ENCODE measurements at places on chromosomes 7 and 10.

DNA sequence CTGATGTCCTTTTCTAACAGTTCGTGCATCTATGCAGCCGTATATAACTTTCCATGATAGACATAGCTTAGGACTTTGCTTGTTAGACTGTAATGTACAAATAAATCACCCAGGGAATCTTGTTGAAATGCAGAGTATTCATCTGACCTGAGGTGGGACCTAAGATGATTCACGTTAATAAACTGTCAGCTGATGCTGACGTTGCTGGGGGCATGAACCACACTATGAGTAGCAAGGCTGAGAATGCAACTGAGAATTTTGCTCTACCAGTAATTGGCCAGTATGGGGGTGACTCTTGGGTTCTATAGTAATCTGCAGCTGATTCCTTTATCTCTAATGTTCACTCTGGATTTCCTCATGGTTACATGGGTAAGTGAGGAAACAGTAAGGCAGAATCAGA is 130.1 kb upstream of the MALRD1 start:
- DNase-seq: no peak

GRCh38 chr7:93902777-93903423 is 3.5 kb upstream of the GNGT1 start:
- DNase-seq: peak; percentile 36

DNA sequence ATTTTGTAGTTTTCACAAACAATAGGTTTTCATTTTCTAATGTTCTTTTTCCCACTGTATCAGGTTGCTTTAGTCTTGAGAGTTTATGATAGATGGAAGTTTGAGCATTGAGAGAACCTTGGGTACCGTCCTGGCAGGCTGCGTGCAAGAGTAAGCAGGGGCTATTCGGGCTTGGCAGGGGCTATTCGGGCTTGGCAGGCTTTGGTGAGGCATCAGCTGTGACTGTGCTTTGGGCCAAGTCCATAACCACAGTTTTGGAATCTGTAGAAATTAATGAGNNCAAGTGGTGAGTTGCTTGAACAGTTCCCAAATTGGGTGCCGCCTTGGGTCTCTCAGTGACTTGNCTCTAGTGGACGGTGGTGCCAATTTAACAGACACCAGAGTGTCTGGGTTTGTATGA is 424.6 kb downstream of the PAXIP1 start:
- no peak for DNase-seq

DNA sequence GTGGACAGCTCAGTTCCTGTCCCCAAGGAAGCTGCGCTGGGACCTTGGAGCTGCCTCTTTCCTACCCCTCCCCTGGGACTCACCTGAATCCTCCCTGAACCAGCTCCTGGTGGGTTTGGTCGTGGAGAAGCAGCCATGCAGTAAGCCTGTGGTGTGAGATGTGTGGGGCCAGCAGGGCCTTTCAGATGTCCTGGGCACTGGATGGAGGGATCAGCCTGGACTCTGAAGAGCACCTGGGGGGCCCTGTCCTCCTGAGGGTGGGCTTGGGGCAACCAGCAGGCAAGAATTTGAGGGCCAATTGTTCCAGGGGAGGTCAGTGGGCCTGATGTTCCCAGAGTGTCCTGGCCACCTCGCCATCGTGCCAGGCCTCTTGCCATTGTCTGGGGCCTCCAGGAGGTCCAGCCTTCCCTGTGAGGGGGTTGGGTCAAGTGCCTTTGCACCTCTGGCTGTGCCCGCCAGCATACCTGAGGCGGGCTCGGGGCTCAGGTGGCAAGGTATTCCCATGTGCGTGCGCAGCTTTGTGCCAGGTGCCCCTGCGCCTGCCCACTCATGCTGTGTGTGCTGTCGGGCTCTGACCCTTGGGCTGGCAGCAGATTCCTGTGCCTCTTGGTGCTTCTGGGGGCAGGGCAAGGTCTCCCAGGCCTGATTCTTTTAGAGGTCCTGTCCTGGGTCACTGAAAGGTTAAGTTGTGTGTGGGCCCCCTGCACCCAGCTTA is 7.3 kb downstream of the TRIM8 start:
- DNase-seq: no peak

DNA sequence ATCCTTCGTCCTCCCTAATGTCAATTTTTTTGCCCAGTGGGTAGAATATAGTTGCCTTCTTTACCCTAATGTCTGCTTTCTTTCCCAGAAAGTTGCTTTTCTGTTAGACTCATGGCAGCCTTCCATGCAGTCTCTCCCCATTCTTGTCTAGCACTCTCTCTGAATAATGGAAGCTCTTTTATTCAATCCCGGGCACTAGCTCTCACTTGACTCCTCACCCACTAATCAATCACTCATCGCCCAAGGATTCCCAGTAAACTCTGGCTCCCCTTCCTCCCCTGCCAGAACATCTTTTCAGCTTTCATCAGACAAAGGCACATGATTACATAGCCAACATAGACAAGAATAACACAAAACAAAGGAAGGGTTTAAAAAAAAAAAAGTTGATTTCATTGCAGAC is 100.2 kb upstream of the RELN start:
- no peak for DNase-seq

DNA sequence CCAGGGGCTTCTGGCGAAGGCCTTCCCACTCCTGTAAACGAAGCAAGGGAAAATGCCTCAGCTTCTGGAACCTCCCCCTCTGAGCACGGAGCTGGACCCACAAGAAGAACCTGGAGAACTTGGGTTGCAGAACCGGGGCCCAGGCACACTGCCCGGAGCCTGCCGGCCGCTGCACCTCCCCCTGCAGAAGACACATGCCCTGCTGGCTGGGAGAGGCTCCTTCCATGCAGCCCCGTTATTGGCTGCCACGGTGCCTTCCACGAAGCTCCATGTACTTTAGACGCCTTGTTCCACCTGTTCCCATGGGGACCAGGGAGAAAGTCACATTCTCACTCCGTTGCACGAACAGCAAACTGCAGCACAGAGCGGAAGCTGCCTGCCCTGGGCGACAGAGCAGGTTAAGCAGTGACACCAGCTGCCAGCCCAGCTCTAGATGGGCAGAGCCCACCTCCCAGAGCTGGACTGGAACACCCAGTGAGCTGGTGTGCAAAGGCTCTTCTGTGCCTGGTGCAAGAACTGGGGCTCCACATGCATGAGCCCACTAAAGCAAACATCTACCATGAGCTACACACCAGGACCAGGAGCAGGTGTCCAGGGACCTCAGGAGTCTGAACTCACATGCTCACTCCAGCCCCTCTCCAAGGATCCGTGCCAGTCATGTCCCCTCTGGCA is 70.1 kb downstream of the TNS3 start:
- no peak for DNase-seq

DNA sequence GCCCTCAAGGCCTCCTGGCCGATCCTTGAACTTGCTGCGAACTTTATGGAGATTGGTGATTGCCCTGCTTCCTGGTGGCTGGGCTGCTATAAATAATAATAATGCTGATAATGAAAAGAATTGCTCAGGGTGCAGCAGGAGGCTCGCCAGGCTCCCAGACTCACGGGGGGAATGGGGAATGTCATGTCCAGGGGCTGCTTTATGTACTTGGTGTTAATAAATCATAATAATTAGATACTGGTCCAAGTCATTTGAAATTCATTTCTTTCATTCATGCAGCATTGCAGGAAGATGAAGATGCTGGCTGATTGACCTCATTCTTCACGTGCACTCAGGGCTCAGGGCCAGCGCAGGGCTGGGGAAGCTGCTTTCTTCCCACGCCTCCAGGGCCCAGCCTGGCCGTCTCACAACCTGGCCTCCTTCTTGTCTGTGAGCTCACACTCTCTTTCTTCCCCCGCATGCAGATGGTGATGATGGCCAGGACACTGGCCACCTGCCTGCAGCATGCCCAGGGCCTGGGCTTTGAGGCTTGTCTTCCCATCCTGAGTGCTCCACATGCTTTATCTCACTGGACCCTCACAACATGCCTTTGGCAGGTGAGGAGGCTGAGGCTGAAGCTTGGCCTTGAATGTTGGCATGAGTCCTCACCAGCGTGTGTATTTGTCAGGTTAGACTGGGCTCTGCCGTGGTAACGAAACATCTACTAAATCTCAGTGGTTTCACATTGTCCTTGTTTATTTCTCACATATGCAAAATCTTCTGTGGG is 138.4 kb upstream of the TNS3 start:
- no peak for DNase-seq

- no peak for DNase-seq
These were observed 22.4 kb upstream of the UTF1 start for GRCh38 chr10:133207627-133208026.

DNA sequence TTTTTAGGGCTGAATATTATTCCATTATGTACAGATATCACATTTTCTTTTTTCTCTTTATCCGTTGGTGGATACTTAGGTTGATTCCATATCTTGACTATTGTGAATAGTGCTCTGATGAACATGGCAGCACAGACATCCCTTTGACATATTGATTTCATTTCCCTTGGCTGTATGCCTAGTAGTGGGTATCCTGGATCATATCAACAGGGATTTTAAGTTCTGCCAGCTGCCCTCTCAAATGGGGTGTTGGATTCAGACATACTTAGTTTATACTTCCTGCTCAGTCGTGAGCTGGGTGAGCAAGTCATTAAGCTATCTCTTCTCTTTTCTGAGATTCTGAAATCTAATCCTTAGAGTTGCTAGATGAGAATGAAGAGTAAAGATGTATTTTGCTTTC is 139.6 kb upstream of the SORCS3 start:
- DNase-seq: no peak

DNA sequence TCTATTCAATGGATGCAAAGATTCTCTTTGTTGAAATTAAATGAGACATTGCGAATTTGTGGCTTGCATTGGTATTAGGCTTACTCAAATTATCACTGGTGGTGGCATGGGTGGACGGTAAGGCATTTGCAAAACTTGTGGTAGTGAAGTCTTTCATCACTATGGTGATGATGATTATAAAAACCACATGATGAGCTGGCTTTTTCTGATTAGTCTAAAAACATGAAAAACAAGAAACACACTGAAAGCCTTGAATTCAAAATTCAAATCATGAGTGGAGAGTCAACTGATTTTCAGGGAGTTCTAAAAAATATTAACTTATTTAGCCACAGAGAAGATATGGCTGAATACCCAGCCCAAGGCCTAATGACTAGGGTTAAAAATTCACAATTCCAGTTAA is 99.8 kb upstream of the HGF start:
- DNase-seq: no peak

GRCh38 chr7:101635484-101635883 is 6.4 kb upstream of the MYL10 start:
- no peak for DNase-seq

DNA sequence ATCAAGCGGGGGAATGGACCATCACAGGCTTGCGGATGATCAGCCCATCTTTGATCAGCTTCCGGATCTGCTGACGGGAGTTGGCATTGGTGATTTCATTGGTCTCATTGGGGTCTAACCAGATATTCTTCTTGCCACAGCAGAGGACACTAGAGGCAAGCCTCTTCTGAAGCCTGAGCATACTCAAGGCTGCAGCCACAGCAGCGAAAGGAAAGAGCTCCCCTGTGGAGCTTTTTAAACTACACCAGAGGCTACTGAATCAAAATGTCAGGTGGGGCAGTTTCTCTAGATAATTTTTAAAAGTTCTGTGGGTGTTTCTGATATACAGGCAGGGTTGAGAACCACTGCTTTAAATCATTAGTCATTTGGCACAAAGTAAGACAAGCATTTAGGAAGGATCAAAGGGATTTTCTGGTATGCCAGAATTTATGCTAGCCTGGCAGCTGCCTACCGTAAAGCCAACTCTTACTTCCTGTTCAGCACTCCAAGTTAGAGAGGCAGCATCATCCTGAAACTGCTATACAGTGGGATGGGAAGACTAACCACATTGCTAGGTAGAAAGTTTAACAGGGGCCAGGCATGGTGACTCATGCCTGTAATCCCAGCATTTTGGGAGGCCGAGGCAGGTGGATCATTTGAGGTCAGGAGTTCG is 7.0 kb downstream of the NAPEPLD start:
- no peak for DNase-seq

GRCh38 chr7:36202398-36202797 is 49.3 kb downstream of the EEPD1 start:
- DNase-seq: no peak

- no peak for DNase-seq
These were observed 75.6 kb upstream of the INSIG1 start for GRCh38 chr7:155222061-155222460.

DNA sequence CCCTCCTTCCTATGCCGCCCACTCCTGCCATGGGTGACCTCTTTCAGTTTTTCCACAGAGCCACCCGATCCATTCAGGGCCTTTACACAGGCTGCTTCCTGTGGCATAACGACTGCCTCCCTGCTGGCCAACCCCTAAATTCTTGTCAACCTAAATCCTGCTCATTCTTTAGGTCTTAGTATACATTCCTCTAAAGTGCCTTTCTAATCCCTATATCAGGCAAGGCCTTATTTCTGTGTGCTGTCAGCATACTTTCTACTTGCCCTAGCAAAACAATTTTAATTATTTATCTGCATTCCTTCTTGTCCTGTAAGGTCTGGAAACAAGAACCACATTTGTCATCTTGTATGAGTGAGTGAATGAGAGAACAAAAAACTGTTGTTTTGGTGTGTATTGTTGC is 132.4 kb downstream of the DNAH11 start:
- no peak for DNase-seq

DNA sequence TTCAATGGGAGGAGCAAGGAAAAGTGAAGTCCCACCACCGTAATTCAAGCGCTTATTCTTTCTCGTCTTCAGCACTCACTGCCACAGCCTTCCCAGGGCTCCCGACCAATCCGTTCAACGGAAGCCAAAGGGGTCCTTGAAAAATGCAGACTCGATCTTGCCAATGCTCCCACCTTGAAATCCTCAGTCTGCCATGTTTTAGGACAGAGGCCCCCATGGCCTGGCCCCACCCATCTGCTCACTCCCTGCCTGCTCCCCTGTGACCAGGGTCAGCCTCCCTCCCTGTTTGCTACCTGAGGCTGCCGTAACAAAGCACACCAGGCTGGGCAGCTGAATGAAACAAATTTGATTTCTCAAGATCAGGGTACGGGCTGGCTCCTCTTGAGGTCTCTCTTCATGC is 3.0 kb upstream of the DNAAF5 start:
- no peak for DNase-seq

- no peak for DNase-seq
These were observed 15.5 kb downstream of the DENND10 start for GRCh38 chr10:119119400-119119799.

GRCh38 chr10:117167789-117168674 is 29.3 kb upstream of the KCNK18 start:
- DNase-seq: peak; percentile 57

DNA sequence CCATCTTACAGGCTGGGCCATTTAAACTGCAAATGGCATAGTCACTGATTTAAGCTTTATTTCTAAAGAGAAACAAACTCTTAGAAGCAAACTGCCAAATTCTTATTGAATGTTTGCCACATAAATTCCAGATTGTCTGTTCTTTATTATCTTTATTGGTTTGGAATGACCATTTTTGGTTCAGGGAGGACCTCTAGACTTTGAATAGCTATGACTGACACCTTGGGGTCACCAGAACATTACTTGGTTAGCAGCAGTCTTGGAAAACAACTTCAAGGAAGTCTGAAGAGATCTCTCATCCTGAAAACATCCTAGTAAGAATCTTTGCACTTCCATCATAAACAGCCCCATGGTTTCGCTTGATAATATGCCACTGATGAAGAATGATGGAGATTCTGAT is 197.1 kb downstream of the SUGCT start:
- DNase-seq: no peak

GRCh38 chr10:132397671-132398565 is 918 bp downstream of the PWWP2B start:
- DNase-seq: no peak

GRCh38 chr7:7816816-7817536 is 98.6 kb upstream of the RPA3 start:
- no peak for DNase-seq
